Motor neuron (in vitro differentiated cells): ENCODE measurements at places on chromosomes 5 and 9. TPM values are rescaled to one million over a fixed set of nuclear protein-coding genes. Genes with fewer than 3 reads are reported as not detected.

Gene PCDHGA6
- 6.5 and 6.9 TPM in 2 replicates for total RNA-seq

Gene HAVCR2
- total RNA-seq = 0.98 and 1.3 TPM in 2 replicates

- peak; percentile 75 for ATAC-seq
These were observed 79.1 kb upstream of the LMX1B start for GRCh38 chr9:126534431-126535186.

Gene GCNT4
- total RNA-seq = 0.43 and 0.50 TPM in 2 replicates

DNA sequence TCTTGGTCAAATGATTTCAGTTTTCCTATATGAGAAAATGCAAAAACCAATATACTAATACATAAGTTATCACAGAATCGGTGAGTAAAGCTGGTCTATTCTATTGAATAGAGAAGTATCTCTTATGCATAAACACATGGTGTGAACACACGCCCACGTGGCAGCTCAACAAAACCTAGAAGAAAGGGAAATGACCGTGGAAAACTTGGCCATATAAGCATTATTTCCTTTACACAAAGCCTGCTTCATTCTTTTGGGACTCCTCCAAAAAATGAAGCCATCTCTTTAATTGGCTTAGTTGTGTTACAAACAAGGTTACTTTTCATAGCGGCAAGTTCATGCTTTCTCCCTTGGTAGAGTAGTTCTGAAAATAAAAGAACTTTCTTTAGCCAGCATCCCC, 183.2 kb downstream of the TMEM161B start:
- no peak for ATAC-seq

DNA sequence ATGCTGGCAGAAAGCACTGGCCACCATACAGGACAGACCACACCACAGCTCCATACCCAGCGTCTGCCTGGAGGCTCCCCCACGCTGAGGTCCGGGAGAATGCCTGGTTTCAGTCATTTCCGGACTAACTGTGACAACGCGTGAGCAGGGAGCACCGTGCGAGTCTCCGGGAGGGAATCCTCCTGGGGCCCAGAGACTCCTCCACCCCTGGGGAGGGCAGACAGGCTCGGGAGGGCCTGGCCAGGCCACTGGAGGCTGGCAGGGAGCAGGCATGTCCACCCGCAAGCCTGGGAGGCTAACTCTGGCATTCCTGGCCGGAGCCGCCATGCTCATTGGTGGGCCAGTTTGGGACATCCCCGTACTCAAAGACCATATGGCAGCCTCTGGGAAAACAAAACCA, 6.5 kb downstream of the BRD3OS start:
- no peak for ATAC-seq

GRCh38 chr9:69801989-69802388, 18.6 kb upstream of the CFAP95 start:
- ATAC-seq = no peak

Gene CCL21
- total RNA-seq = 0.83 and 1.3 TPM in 2 replicates

DNA sequence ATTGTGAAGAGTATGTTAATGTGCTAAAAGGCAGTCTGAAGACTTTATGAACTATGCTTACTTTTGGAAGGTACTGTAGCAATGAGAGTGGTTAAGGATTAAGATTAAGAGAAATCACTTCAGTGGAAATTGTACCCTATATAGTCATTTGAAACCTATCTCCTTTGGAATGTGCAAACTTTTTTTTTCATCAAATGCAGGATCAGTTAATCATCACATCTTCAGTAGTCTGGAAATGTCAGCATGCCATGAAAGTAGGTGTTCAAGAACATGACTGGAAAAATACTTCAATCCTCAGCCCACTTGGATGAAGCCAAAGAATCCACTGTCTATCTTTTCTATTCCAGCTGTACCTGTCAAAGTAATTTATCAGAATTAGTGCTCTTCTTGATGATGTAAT, 157.8 kb upstream of the TMEM161B start:
- ATAC-seq = no peak

DNA sequence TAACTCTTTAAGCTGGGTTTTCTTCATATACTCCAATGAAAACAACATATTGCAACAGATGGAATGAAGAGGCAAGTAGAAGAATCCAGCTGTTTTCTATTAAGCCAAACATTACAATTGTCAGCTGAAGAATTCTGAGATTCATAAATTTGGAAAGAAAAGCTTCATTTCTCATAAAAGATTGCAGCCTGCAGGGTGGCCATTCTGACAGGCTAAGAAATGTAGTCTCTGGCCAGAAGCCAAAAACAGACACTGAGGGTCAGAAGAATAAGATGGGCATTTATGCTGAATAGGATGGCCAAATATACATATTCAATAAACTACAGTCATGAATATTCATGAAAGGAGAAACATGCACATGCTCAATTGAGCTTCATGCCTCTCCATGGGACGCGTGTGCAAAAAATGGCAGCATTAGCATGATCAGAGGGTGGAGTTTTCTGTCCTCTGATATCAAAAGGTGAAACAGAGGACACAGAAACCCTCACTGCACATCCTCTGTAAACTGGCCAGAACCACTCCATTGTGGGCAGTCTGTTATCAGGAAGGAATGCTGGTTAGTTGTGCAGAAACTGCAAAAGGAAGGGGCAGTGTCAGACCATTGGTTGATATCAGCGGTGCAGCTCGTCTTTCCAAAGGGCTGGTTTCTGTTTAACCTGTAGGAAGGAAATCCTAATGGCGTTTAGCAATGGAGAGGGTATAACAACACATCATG, 50.2 kb downstream of the FXN start:
- peak; percentile 94 for ATAC-seq

DNA sequence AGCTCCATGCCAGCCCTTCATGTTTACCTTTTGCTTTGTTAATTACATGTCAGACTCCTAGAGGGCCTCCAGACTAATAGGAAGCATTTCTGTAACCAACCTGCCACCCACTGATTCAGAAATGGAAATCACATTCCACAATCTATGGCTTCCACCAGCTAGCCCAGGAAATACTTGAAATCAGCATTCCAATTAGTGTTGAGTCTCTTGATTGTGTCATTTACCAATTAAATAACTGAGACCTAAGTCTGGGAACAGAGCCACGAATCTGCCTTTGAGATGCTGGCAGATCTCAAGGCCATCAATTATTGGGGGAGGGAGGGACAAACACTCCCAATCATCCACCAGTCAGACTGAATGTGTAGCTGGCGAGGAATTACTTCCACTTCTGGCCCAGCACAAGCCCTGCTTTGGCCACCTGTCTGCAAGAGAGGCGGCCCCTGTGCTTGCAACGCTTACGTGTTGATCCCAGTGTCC, 27.4 kb upstream of the SAP30L start:
- ATAC-seq = peak; percentile 23

Gene SMIM33
- total RNA-seq = 0.42 TPM in 1 of 2 replicates, not detected in the other

GRCh38 chr9:114207034-114207810, 51.9 kb downstream of the COL27A1 start:
- peak; percentile 69 for ATAC-seq

DNA sequence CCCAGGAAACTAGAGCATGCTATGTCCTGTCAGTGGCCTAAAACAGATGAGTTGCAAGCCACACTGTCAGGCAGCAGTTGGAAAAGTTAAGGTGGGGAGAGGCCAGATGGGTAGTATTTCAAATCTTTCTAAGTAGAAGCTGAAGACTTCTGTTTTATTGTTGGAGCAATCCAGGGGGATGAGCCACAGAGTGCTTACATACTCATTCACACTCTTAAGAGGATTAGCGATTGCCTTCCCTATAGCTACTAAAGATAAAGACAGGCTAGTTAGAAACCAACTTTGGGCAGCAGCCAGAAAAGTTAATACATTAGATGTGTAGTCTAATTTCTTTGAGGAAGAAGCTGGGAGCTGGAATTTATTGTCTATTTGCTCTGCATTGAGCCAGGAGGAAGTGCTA, 61.7 kb upstream of the ELAVL2 start:
- ATAC-seq = no peak

DNA sequence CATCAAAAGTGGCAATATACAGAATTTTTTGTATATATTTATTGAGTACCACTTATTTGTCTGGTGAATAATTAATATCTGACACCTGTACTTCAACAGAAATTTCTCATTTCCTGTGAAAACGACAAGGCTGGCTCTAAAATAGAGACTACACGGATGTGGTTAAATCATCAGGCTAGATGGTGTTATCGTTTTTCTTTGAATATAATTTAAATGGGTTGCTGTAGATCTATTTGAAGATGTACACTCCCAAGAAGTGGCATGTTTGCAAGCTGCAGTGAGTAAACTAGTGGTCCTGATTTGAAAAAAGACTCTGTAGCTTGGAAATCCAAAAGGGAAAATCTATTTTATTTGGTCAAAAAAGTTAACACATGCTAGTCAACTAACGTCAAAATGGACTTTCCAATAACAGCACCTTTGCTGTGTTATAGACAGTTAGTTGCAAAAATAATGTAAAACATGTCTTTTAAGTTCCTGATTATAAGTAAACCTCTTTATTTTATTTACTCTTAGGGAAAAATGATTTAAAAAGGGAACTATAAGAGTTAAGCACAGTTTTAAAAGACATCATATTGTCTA, 13.8 kb downstream of the ST8SIA4 start:
- ATAC-seq = no peak

DNA sequence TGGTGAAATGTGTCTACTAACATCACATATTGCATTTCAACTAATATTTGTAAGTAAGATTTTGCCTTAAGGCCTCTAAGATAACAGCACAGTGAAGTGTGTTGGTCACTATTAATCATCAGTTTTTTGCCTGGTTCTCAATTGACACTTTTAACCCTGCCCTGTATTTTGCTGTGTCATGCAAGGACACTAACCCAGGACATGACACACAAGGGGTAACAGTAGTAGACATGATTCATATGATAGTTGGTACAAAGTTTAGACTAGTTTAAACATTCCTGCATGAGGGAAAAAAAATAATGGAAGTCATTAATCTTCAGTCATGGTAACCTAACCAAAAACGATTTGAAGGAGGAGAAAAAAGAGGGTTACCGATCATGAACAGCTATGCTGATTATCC, 207.0 kb downstream of the DEPDC1B start:
- ATAC-seq = peak; percentile 34
